ENCODE measurements at places on chromosomes 1 and 21.

DNA sequence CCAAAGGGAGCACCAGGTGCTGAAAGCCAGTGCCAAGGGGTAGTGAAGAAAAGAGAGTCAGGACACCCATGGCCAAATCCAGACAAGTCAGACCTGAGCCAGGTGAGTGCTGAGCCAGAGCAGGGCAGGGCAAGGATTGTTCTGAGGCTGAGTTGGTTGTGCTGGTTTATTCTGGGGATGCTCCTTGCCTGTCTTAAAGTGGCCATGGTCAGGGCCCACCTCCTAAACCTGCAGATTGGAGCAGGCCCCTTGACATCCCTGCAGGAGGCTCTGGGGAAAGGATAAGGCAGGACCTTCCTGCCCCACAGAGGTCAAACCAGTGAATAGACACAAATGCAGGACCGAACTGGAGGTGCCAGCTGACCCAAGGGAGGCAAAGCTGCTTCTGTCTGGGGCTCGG lies 138.4 kb downstream of the HIVEP3 start:
- peaks cover 39% of the 10 kb centered on the region for H3K4me1 ChIP-seq
- peaks cover 3% of the 10 kb centered on the region for H3K36me3 ChIP-seq

GRCh38 chr1:160256396-160257046 lies 5.8 kb downstream of the DCAF8 start:
- H3K36me3 ChIP-seq: peaks cover 27% of the 10 kb centered on the region
- DNase-seq: no peak
- no peaks in the 10 kb centered on the region for H3K27me3 ChIP-seq
- no peak overlapping the region for H3K27ac ChIP-seq
- no peak overlapping the region for H3K4me3 ChIP-seq
- H3K4me1 ChIP-seq: peaks cover 53% of the 10 kb centered on the region

- no peak overlapping the region for H3K27ac ChIP-seq
- no peaks in the 10 kb centered on the region for H3K27me3 ChIP-seq
- H3K36me3 ChIP-seq: peaks cover 33% of the 10 kb centered on the region
- DNase-seq: no peak
- H3K4me1 ChIP-seq: peaks cover 23% of the 10 kb centered on the region
- H3K4me3 ChIP-seq: no peak overlapping the region
These were observed 803 bp upstream of the FLAD1 start for GRCh38 chr1:154982341-154982740.

DNA sequence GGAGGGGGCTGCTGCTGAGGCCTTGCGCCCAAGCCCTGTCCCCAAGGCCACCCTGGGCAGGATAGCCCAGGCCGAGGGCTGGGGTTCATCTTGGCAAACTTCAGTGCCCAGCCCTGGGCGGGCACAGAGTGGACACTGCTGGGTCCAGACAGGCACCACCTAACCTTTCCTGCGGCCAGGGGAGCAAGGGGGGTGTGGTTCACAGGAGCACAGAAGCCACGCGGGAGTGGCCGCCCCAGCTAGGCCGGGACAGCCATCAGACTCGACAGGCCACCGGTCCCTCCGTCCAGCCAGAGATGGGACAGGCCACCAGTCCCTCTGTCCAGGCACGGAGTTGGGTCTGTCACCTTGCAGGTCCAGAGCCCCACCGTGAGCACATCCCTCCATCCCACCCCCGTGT lies 28.9 kb downstream of the ARHGEF16 start:
- H3K27ac ChIP-seq: no peak overlapping the region
- peaks cover 2% of the 10 kb centered on the region for H3K27me3 ChIP-seq
- no peak for DNase-seq
- no peaks in the 10 kb centered on the region for H3K4me1 ChIP-seq

- no peak for DNase-seq
- no peak overlapping the region for H3K27ac ChIP-seq
- H3K4me3 ChIP-seq: no peak overlapping the region
- H3K36me3 ChIP-seq: no peaks in the 10 kb centered on the region
These were observed 280.1 kb downstream of the NPHP4 start for GRCh38 chr1:5711956-5712645.

DNA sequence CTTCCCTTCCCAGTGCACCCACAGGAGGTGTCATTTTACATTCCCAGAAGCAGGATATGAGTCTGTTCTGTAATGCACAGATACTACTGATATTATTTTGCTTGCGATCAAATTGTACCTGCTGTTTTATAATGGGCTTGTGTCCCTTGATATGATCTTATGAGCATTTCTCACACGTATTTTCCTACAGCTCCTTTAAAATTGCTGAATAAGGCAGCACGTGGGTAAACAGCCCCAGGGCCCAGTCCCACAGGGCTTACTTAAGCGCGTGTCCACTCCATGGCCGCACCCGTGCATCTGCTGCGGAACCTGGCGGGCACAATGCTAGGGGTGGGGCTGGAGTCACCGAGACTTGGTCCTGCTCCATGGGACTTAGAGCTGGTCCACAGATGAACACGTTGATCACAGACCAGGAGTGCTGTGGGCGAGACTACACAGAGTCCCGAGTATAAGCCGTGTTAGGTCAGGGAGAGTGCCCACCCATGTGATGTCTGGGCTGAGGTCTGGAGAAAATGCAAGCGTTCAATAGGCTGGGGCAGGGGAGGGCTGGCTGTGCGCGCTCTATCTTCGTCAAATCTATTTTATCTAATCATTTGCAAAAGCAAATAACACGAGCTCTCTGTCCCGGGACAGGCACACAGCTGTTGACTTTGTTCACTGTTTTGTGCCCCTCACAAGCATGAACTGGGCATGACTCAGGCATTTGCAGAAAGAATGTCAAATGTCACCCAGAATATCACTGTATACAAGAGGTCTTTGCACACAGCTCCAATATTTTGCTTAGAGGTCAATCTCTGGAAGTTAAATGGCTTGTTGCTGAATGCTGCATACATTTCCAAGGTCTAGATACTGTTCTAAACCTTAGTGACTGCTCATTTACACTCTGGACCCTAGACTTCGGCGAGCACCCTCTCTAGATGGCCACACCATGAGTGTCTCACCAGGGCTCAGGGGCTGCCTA lies 119.3 kb downstream of the CRYAA start:
- no peak overlapping the region for H3K4me3 ChIP-seq
- DNase-seq: no peak
- H3K27ac ChIP-seq: no peak overlapping the region
- no peaks in the 10 kb centered on the region for H3K36me3 ChIP-seq
- H3K27me3 ChIP-seq: no peaks in the 10 kb centered on the region
- no peaks in the 10 kb centered on the region for H3K4me1 ChIP-seq

GRCh38 chr1:59122527-59122926 lies 174.4 kb upstream of the FGGY start:
- H3K27ac ChIP-seq: no peak overlapping the region
- DNase-seq: no peak
- peaks cover 9% of the 10 kb centered on the region for H3K27me3 ChIP-seq
- peaks cover 20% of the 10 kb centered on the region for H3K4me1 ChIP-seq
- no peaks in the 10 kb centered on the region for H3K36me3 ChIP-seq

GRCh38 chr1:48644905-48645605 lies 131.6 kb downstream of the BEND5 start:
- no peaks in the 10 kb centered on the region for H3K36me3 ChIP-seq
- DNase-seq: no peak
- no peak overlapping the region for H3K27ac ChIP-seq
- H3K27me3 ChIP-seq: peaks cover 6% of the 10 kb centered on the region
- H3K4me3 ChIP-seq: no peak overlapping the region
- no peaks in the 10 kb centered on the region for H3K4me1 ChIP-seq

- no peaks in the 10 kb centered on the region for H3K27me3 ChIP-seq
- no peaks in the 10 kb centered on the region for H3K4me1 ChIP-seq
- no peak overlapping the region for H3K27ac ChIP-seq
- peaks cover 2% of the 10 kb centered on the region for H3K36me3 ChIP-seq
These were observed 123.0 kb downstream of the PEX14 start for GRCh38 chr1:10597492-10598388.

DNA sequence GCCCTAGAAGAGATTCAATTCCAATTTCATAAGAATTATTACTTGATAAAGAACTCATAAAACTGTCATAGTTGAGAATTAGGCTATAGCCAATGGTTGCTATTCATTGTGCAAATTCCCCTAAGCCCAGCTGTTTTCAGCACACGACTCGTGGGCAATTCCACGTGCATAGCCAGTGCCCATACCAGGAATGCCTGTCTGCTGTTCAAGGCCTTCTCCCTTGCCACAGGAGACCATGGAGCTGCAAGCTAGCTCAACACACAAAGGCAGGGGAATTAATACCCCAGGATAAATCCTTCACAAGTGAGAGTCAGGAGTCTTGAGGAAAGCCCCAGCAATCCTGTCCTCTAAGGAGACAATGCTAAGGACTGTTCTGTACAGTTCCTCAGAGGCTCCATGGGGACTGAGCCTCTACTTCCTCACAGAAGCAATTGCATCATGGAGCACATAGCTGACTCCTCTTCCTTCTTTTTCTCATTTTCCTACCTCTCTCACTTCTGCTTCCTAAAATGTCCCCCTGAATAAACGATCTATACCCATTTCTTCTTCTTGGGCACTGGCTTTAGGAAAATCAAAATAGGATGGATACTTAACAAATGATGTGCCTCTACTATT lies 19.1 kb upstream of the CHRM3 start:
- DNase-seq: no peak
- no peaks in the 10 kb centered on the region for H3K4me1 ChIP-seq
- H3K36me3 ChIP-seq: no peaks in the 10 kb centered on the region
- peaks cover 9% of the 10 kb centered on the region for H3K27me3 ChIP-seq

GRCh38 chr1:29543586-29543985 lies 307.3 kb downstream of the PTPRU start:
- H3K27ac ChIP-seq: no peak overlapping the region
- no peaks in the 10 kb centered on the region for H3K4me1 ChIP-seq
- DNase-seq: no peak
- H3K4me3 ChIP-seq: no peak overlapping the region
- no peaks in the 10 kb centered on the region for H3K36me3 ChIP-seq

GRCh38 chr1:117114877-117115276 lies 6.7 kb downstream of the TRIM45 start:
- H3K27me3 ChIP-seq: peaks cover 1% of the 10 kb centered on the region
- no peak overlapping the region for H3K27ac ChIP-seq
- no peak for DNase-seq

DNA sequence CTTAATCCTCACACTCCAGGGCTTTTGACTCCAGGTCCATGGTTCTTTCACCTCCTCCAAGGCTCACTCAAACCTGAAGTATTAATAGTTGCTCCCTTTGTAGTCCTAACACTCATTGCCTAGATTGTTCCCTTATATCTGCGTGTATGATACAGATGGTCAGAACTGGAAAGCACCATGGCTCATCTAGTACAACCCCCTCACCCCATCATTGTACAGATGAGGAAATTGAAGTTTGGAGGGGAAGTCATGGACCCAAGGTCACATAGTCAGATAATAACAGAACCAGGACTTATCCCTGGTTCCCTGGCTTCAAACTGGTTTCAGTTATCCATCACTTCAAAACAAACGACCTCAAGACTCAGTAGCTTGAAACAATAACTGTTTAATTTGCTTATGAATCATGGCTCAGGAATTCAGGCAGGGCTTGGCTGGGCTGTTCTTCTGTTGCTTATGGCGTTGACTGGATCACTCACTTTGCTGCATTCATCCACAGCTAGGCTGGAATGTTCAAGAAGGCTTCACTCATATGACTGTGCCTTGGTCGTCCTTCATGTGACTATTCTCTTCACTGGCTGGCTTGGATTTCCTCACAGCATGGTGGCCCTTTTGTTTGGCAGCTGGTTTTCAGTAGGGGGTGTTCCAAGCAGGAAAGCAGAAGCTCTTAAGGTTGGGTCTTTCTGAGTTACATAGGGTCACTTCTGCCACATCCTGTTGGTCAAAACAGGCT lies 5.0 kb downstream of the NOS1AP start:
- no peaks in the 10 kb centered on the region for H3K36me3 ChIP-seq
- H3K4me3 ChIP-seq: no peak overlapping the region

DNA sequence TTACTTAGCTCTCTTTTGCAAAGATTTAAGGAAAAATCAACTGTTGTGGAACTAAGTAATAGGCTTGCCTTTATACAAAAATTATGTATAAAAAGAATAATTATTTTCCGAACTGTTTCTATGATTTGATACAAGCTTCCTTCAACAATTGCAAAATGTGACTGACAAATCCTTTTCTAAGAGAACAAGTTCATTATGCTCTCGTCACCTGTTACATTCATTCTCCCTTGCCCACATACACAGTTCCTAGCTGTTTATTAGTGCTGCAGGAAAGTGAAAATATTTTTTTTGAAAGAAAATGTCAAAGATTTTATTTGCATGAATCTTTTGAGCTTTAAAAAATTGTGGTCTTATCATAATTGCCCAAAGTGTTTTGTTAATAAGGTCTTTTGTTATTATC lies 466.2 kb downstream of the USP25 start:
- H3K4me1 ChIP-seq: peaks cover 12% of the 10 kb centered on the region
- no peaks in the 10 kb centered on the region for H3K36me3 ChIP-seq
- H3K4me3 ChIP-seq: no peak overlapping the region
- no peak for DNase-seq
- no peak overlapping the region for H3K27ac ChIP-seq

DNA sequence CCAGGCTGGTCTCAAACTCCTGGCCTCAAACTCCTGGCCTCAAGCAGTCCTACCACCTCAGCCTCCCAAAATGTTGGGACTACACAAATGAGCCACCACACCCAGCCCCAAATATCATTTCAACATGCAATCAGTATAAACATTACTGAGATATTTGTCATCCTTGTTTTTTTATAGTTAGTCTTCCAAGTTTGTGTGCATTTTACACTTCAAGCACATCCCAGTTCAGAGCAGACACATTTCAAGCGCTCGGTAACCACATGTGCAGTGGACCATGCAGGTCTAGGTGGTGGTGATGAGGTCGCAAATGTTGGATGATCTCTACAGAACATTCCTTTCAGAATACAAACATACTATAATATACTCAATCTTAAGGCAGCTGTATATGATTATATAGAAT lies 23.8 kb upstream of the APP start:
- no peak overlapping the region for H3K4me3 ChIP-seq
- DNase-seq: no peak
- H3K36me3 ChIP-seq: no peaks in the 10 kb centered on the region

DNA sequence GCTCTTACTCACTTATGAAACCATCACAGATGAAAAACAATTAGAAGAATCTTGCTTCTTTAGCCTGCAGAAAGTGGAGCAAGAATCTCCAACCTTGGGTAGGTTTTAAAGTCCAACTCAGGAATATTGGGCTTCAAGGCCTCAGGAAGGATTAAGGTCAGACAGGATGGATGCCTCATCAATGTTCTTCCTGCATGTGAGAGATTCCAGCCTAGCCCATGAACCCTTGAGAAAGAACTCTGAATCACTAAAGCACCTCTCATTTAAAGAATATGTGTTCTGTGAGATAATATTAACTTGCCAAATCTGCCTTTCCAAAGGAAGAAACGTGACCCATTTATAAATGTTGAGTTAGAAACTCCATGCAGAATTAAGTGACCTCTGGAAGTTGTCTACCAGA lies 345.2 kb upstream of the CAMK1G start:
- no peak overlapping the region for H3K27ac ChIP-seq
- no peak for DNase-seq
- H3K27me3 ChIP-seq: peaks cover 2% of the 10 kb centered on the region
- no peak overlapping the region for H3K4me3 ChIP-seq
- no peaks in the 10 kb centered on the region for H3K36me3 ChIP-seq

Data from activated naive CD8-positive, alpha-beta T cell treated with anti-CD3 and anti-CD28 coated beads, Interleukin-2, amount 50 U/mL, for 24 hours (primary cell).